MV-4-11 (cell line): ENCODE measurements at places on chromosomes 2 and 18.
A peak's percentile ranks its signal among the peaks of the same experiment; 100 is the strongest.

GRCh38 chr2:65220432-65221131 is 7.0 kb upstream of the ACTR2 start:
- no peak for DNase-seq

GRCh38 chr2:238285653-238286082 is 2.7 kb downstream of the PER2 start:
- DNase-seq: no peak

DNA sequence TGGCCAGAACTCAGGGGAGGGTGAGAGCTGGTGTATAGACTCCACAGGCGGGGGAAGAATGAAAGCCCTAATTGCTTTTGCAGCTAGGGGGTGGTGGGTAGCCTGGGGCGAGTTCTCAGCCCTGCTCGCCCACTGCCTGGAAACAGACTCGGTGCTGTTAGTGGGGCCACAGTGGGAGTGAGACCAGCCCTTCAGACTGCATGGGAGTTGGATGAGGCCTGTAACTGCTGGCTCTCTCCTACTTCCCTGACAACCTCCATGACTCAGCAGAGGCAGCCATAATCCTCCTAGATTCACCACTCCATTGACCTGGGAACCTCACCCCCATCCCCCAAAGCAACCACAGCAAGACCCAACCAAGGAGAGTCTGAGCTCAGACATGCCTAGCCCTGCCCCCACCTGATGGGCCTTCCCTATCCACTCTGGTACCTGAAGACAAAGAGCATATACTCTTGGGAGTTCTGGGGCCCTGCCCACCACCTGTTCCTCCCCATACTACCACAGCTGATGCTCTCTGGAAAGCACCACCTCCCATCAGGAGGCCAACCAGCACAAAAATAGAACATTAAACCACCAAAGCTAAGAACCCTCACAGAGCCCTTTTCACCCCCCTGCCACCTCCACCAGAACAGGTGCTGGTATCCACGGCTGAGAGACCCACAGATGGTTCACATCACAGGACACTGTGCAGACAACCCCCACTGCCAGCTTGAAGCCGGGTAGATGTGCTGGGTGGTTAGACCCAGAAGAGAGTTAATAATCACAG is 226.3 kb downstream of the EIPR1 start:
- DNase-seq: peak; percentile 17

DNA sequence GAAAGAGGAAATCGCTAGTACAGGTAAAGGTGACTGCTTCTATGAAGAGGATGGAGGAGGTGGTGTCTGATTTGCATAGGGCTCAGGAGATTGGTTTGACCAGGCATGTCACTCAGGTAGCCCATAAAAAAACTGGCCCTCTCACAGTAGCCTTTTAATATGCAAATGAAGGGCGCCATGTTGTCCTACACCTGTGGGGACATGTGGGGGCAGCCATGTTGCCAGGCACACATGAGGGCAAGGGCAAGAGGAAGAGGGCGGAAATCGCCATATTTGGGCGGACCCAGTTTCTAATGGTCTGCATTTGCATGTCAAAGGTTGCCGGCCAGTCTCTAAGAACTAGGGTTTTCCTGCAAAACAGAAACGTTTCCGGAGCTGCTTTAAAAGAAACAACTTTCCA is 1330.6 kb downstream of the DSC3 start:
- no peak for DNase-seq

- no peak for DNase-seq
Observed at GRCh38 chr2:164510895-164511294, 110.4 kb downstream of the GRB14 start.

DNA sequence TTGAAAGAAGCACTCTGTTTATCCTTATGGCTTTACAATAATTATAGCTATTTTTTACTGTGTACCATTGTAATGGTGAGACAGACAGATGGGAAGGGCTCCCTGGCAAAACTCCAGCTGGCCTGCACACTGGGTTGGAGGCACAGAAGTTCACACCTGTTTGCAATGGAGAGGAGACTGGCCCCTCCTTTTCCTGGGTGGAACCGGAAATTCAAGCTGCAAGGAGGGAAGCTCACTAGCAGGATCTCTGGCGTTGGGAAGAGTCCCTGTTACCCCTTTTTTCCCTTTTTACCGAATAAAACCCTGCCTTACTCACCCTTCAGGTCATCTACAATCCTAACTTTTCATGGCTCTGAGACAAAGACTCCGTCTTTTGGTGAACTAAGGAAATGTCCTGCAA is 100.3 kb upstream of the TFPI start:
- no peak for DNase-seq

GRCh38 chr2:230324503-230324902 is 2.5 kb upstream of the SP140L start:
- no peak for DNase-seq

GRCh38 chr18:74862094-74862493 is 264.4 kb downstream of the ZNF407 start:
- no peak for DNase-seq

DNA sequence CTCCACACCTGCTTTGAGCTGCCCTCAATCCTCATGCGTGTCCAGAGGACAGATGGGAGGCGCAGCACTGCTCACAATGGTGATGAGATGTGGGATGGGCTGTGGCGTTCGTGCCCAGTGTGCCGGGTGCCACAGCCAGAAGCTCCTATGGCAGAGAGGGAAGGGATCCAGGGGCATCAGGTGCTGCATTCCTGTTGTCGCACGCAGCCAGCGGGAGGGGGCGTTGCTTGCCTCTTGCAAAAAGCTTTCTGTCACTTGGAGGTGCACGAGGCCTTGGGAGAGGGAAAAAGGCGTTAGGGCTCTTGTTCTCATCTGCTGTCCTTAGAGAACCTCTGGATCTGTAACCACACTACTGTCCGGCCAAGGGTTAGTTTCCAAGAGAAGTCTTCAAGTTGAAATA is 29.2 kb upstream of the ALLC start:
- no peak for DNase-seq

- DNase-seq: no peak
Observed at GRCh38 chr18:12287684-12288402, 20.2 kb upstream of the TUBB6 start.

GRCh38 chr2:24354957-24355356 is 5.4 kb downstream of the ITSN2 start:
- DNase-seq: peak; percentile 73

DNA sequence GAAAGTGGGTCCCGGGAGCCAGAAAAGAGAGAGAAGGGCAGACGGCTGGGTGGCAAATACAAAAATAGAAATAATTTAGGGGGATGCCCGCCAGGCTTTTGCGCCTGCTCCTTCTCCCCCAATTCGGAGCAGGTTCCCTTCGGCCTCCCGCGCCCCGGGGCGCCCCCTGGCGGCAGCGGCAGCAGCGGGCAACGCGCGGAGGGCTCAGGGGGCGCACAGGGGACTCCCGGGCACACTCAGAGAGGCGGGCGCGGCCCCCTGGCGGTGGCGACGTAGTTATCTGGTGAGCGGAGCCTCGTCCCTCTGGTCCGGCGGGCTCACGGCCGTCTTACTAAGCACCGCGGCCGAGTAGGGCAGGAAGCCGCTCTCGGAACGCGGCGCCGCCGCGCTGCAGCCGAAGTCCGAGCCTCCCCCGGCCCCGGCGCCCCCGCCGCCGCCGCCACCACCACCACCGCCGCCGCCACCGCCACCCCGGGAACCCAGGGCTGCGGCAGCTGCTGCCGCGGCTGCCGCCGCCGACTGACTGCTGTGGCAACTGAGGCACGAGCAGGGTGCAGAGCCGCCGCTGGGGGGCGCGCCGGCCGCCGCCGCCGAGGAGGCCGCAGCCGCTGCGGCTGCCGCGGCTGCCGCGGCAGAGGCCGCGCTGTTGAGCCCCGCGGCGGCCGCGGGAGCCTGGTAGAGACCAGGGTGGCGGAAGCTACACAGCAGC is 3.8 kb downstream of the EVX2 start:
- no peak for DNase-seq

DNA sequence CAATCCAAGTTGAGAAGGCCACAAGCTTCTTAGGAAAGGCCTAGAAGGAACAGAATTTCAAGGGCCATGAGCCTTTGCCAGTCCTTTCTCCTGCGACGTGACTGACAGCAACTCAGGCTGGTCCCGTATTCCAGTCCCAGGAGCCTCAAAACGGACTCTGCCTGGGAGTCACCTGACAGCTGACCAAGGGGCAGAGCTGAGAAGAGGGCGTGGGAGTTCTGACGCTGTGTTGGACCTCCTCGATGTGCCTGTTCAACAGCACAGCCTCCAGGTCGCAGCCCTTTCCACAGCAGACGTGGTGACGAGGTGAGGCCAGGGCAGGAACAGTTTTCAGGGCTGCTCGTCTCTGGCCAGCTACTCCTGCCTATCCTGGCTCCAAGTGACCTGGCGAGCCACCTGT is 37.6 kb downstream of the CENPO start:
- DNase-seq: no peak

- DNase-seq: no peak
Observed at GRCh38 chr2:120818441-120818920, 82.8 kb downstream of the GLI2 start.

DNA sequence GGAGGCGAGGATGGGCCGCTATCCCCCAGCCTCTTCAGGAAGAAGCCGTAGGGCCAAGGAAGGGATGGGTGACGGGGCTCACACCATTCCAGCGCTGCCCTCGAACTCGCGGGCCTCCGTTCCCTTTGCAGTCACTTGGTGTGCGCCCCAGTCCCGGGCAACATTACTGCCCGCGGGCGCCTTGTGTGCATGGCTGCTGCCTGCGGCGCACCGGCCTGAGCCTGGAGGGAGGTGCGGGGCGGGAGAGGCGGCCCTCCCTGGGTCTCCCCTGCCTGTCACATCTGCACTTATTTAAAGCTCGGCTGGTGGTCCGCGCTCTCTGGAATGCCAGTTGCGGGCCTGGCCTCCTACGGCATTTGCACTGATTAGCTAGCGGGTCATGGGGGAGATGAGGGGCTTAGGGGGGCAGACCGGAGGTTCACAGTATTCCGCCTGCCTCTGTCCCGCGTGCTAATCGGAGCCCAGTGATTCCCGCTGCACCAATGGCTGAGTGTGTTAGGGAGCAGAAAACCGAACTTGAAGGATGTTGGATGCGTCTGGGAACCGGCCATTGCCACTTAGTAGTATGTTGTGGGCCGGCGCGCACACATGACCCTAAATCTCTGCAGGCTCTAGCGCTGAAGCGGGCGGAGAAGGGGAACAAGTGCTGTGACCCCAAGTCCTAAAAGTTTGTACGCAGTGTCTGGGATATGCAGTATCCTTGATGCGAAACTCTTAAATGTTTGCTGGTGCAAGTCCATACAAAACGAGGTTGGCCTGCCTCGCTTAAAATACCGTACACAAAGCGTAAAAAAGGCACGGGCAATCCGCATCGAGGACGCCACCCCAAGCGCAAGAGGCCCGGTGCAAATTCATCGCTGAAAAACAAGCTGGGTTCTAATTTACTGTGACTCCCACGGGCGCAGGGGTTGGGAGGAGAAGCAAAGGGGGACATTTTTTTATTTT is 161.2 kb upstream of the SIX2 start:
- no peak for DNase-seq

- no peak for DNase-seq
Observed at GRCh38 chr18:34219651-34220050, 5.1 kb downstream of the NOL4 start.

GRCh38 chr2:113875135-113875534 is 14.8 kb upstream of the ACTR3 start:
- DNase-seq: peak; percentile 53

- no peak for DNase-seq
Observed at GRCh38 chr2:104919127-104919526, 65.2 kb downstream of the POU3F3 start.

- DNase-seq: no peak
Observed at GRCh38 chr2:225891771-225892170, 492.3 kb downstream of the NYAP2 start.

GRCh38 chr2:25251071-25251421 is 82.7 kb upstream of the POMC start:
- no peak for DNase-seq

GRCh38 chr18:12317664-12318333 is 9.8 kb downstream of the TUBB6 start:
- peak; percentile 77 for DNase-seq

DNA sequence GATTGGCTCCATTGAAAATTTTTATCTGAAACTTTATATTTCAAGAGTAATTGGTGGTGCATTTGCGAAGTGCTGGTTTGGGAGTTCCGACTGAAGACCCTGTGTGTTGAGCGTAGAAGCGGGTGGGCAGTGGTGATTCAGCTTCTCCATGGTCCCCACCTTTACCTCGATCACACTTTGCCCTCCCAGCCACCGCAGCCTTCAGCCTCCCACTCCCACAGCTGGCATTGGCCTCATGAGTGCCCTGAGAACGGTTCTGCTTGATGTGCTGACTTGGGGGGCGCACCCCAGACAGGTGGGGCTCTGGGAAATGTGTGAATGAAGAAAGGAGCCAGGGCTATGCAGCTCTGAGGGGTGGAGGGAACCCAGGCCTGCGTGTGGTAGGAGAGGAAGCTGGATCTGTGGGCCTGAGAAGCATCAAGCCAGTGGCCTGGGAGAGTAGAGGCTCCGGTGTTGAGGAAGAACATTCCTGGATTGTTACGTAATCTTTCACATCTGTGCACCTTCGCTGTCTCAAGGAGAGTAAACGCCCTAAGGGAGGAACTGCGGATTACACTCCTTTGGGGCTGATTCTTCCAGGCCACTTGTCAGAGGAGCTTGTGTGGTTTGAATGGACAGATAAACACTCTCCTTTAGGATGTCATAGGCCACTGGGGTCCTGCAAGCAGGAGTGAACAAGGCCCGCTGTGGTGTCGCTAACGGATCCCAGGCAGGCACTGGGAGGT is 83.8 kb downstream of the NPAS2 start:
- DNase-seq: no peak

DNA sequence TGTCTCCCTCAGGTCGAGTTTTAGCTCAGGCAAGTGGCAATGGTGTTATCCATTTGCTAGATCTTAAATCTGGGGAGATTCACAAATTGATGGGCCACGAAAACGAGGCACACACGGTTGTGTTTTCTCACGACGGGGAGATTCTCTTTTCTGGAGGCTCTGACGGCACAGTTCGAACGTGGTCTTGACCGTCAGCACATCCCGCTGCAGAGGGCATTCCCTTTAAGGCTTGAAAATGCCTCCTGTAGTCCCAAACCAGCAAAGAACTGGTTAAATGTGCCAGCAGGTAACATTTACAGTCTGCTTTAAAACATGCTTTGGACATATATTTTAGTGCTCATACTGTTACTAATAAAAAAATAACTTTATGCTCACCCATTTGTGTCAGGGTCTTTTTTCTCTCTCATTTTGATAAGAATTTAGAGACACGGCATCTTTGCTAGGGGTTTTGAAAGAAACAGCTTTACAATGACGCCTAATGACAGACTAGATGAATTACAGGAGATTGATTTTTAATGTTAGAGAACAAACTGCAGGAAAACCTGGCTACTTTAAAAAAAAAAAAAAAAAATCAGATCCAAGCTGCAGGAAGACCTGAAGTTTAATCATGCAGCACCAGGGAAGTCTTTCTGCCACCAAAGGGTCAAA is 602 bp upstream of the VWC2L start:
- DNase-seq: no peak

GRCh38 chr2:69693059-69693774 is 48.7 kb upstream of the ANXA4 start:
- peak; percentile 68 for DNase-seq
